ENCODE measurements at places on chromosomes 3 and 15.

GRCh38 chr3:126134219-126134975 lies 46.0 kb downstream of the ALDH1L1 start:
- DNase-seq, result no peak

- no peak for DNase-seq
Observed at GRCh38 chr3:13013994-13014754, 59.1 kb downstream of the IQSEC1 start.

GRCh38 chr3:185051801-185052200 lies 101.1 kb downstream of the C3orf70 start:
- no peak for DNase-seq

DNA sequence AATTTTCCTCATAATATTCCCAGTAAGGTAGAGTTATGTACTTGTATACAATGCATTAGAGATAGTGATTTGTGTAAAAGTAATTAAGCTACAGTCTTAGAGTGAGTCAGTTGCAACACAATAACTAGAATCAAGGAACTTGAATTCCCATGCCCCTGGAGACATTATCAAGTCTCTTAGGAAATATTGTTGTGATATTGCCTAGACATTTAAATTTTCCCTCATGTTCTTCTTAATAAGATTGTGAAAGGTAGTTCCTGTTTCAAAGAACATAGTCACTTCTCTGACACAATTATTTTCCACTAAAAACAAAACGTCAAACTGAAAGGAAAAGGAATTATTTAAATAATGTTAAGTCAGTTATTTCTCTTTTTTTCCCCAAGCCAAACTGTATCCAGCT lies 13.0 kb upstream of the ATP1B3 start:
- no peak for DNase-seq

GRCh38 chr3:159196359-159196758 lies 394.5 kb downstream of the MFSD1 start:
- DNase-seq, result no peak

DNA sequence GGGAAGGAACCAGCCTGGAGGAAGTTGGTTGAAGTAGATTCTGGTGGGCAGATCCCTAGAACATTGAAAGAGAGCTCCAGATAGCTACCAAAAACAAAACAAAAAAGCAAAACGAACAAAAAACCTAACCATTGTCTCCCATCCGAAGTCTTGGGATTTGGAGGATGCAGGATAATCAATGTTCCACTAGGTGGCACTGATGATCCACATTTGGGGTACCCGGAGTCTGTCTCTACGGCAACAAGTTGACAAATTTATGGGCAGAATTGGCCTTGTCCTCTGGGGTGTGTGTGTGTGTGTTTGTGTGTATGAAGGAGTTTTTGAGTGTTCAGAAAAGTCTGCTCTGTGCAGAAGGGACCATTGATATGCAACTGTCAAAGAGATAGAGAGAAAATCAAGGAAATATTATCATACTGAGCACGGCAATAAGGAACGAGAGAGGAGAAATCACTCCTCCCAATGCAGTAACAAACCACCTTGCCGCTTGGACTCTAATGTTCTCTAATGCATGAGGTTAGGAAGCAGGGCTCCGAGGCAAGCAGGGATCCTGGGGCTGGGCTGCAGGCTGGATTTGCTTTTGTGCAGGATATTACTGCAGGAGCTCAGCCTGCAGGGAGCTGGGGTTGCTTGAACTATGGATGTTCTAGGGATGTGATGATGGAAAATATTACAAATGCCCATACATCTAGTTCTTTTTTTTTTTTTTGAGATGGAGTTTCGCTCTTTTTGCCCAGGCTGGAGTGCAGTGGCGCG lies 59.8 kb upstream of the KLHL25 start:
- no peak for DNase-seq

DNA sequence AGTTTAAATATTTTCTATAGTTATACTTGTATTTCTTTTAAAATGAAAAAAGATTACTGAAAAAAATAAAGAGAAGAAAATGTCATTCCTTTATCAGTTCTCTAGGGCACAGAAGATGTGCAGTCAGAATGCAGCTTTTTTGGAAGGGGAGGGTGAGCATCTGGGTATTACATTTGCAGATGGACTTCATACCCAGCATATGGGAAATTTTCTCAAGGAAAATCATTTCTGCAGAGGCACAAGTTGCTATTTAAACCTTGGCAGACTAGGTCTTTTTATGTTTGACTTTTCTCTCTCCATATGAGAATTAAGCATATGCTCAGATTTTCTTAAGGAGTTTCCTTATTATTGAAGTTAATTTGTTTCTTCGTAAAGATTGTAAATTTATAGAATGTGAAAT lies 39.5 kb upstream of the ZNF385D start:
- no peak for DNase-seq

DNA sequence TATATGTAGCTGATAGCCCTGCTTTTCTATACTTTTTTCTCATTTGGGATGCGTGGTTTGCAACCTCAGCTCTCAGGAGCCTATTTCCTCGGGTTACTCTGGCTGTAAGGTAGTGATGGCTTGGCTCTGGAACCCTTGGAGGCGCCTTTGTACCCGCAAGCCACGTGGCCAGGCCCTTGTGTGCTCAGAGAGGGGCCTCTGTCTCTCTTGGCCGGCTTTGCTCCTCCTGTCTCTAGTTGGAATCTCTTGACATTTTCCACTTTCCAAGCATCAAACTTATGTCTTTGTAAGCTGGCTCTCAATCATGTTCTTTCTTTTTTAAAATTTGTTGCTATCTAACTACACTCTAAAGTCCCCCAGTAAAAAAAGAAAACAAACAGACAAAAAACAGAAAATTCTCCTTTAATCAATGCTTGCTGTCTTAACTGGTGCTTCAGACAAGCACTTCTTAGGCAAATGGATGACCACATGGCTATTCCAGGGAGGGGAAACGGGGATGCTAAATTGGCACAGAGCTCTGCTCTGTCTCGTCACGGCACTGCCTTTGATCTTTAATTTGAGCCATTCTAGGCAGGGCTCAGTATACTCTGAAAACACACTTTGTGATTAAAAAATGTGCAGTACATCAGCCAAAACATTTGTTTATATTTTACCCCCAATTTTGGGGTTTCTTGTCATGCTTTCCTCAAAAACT lies 180.4 kb upstream of the NR2E3 start:
- DNase-seq, result no peak

- no peak for DNase-seq
Observed at GRCh38 chr3:51975852-51976549, 1.1 kb downstream of the ABHD14A start.

DNA sequence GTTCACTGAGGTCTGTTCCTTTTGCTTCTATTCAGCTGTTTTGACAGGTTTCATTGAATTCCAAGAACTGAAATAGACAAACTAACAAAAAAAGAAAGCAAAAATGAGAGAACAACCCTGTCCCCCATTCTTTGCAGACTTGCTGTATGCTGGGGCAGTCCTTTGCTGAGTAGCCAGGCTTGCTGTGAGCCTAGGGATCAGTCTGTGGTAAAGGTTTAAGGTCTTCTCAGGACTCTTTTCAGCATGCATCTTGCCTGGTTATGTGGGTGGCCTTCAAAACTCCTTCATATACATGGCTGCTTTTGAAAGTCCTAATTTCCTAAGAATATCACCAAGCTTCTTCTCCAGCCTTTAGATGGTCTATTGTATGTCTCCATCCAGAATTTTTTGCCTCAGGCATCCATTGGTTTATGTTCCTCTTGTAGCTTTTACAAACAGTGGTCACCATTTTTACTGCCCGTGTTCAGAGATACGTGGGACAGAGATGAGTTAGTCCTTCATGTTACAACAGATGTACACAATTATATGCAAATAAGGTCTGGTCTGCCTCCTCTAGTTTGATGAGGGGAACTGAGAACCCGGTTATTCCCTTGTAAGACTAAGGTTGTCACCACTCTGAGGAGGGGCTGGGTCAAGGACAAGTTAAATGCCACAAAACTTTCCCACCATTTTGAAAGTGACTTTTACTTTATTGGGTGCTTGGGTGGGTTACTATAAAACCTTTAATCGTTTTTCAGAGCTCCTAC lies 41.4 kb downstream of the SACM1L start:
- DNase-seq, result no peak

- no peak for DNase-seq
Observed at GRCh38 chr3:179036226-179036625, 35.4 kb downstream of the ZMAT3 start.

GRCh38 chr3:8575364-8576104 lies 69.1 kb downstream of the SSUH2 start:
- DNase-seq, result peak; percentile 63

GRCh38 chr15:99504071-99504822 lies 61.5 kb upstream of the MEF2A start:
- DNase-seq, result no peak

GRCh38 chr3:62678841-62679240 lies 196.4 kb downstream of the CADPS start:
- DNase-seq, result no peak

DNA sequence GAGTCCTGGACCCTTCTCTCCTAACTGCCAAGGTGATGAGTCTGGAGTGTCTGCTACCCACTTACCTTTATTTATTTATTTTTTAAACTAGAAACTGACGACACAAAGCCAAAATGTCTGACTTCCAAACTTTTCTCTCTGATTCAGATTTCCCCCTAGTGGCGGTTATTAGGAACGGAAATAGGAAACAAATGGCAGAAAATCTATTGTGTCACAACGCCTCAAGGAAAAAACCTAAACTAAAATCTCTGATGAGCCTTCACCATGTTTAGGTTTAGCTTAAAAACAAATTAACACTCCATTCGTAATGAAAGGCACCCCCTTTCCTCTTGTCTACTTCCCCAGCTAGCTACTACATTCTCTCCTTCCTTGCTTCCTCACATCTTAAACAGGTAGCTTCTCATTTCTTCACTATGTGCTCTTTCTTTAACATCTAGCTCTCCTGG lies 94.0 kb upstream of the MEX3B start:
- no peak for DNase-seq

- DNase-seq, result no peak
Observed at GRCh38 chr15:25989327-25989726, 126.2 kb upstream of the ATP10A start.

GRCh38 chr3:46661776-46662766 lies 31.4 kb downstream of the ALS2CL start:
- DNase-seq, result no peak
